ENCODE measurements at places on chromosomes 11 and 22. TPM values are rescaled to one million over a fixed set of nuclear protein-coding genes. Genes with fewer than 3 reads are reported as not detected.

The ANO5 gene
- total RNA-seq: 0.58 TPM

The PANX2 gene
- total RNA-seq: 1.7 TPM

The FOXR1 gene
- not detected for total RNA-seq

The ZNF214 gene
- 0.44 TPM for total RNA-seq

The LRRC32 gene
- total RNA-seq: 177 TPM

The DDI1 gene
- total RNA-seq: not detected

The CCS gene
- 34.7 TPM for total RNA-seq

The FAM180B gene
- total RNA-seq: not detected

The APOL4 gene
- total RNA-seq: 2.7 TPM

The GVQW3 gene
- total RNA-seq: 1.3 TPM

The YPEL4 gene
- total RNA-seq: 0.41 TPM

The CD6 gene
- 1.6 TPM for total RNA-seq

The RAB36 gene
- total RNA-seq: 3.5 TPM

The XRCC6 gene
- total RNA-seq: 256 TPM

The DUSP18 gene
- total RNA-seq: 16.5 TPM

The NOX4 gene
- 37.7 TPM for total RNA-seq

The KCNQ1 gene
- total RNA-seq: 1.1 TPM

The MMP12 gene
- total RNA-seq: not detected

Measured in glomerular endothelial cell (primary cell).